ENCODE measurements at places on chromosomes 4 and X.

DNA sequence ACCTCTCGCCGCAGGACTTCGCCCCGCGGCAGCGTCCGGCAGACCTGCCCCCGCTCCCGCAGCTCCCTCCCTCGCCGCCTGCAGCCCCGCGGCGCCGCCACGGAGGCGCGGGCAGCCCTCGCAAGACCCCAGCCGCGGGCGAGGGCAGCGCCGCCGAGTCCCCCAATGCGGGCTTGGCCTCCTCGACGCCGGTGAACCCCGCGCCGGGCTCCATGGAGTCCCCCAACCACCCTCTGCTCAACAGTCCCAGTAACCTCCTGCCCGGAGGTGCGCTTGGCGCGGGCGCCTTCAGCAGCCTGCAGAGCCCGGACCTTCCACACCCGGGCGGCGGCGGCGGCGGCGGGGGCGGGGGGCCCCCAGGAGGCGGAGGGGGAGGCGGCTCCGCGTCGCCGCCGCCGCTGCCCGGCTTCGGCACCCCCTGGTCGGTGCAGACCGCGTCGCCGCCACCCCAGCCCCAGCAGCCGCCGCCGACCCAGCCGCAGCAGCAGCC is 1.2 kb downstream of the CPEB2 start:
- peak; percentile 65 for DNase-seq

DNA sequence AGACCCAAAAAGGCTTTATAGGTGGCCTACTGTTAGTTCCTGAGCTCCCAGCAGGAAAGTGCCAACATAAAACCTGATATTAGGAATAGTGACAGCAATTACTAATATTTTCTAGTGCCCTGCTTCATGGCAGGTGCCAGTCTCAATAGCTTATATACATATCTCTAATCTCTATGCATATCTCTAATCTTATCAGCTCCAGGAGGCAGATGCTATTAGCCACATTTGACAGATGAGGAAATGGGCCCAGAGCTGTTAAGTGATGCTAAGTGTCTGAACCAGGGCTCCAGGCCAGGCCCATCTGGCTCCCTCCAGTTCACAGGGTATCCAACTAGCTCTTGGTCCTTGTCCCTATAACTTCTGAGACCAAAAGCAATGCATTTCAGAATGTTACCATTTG is 142.5 kb downstream of the CHIC2 start:
- no peak for DNase-seq

DNA sequence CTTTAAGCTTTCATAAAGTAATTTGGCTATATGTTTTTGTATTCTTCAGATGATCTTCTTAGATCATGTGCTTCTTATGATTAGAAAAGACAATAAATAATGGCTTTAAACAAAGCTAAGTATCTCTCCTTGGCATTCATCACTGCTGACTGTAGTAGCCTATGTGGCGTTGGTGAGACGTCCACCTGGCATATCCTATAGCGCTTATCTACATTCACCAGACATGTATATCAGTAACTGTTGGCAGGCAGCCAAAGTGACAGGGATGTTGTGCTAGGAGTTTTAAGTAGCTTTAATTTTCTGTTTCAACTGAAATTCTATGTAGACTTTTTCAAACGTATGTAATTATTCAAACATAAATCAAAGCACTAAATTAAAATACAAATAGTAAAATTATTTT is 276.4 kb downstream of the IL15 start:
- no peak for DNase-seq

- no peak for DNase-seq
Measured at GRCh38 chr4:156401371-156401770, 447.7 kb upstream of the CTSO start.

DNA sequence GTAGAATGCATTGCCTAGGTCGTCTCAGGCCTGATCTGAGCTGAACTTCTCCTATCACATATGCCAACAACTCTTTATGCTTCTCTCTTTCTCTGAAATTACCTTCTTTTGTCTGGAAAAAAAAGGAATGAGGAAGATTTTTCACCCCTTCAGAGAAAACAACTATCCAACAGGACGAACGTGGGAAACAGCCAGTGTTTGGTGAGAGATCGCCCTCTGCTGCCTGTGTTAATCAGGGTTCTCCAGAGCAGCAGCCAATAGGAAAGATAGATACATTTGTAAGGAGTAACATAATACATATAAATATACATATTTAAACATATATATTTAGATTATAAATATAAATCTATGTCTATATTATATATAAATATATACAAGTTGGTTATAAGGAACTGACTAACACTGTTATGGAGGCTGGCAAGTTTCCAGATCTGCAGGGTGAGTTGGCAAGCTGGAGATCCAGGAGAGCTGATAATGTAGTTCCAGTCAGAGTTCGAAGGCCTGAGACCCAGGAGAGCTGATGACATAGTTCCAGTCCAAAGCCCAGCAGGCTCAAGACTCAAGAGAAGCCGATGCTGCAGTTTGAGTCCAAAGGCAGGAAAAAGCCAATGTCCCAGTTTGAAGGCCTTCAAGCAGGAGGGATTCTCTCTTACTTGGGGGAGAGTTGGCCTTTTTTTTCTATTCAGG is 13.3 kb downstream of the CETN2 start:
- peak; percentile 6 for DNase-seq

- no peak for DNase-seq
Measured at GRCh38 chr4:126906466-126906865, 726.3 kb upstream of the INTU start.

DNA sequence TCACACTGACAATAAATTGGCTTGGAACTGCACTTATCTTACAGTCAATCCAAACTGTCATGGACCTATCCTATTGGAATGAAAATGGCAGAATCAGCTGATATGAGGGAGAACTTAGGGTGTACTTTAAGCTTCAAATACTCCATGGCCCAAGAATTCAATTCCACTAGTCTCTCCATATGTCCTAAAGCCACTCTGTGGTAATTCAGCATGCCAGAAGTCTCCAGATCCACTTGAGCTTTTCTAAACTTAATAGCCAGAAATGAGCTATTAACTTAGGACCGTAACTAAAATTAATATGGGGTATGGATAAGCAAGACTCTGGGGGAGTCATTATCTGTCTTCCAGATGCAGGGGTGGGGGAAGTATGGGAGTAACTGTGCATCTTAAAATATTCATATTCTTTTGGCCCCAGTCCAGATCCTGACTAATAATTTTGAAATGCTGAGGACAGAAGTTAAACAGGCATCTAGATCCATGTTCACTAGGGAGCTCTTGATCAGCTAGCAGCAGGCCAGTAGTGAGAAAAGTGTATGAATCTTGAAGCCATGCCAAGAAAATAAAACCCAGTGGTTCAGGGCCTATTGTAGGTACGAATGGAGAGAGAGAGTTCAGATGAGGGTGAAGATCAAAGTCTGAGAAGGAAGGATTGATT is 167.6 kb downstream of the DKK2 start:
- no peak for DNase-seq

DNA sequence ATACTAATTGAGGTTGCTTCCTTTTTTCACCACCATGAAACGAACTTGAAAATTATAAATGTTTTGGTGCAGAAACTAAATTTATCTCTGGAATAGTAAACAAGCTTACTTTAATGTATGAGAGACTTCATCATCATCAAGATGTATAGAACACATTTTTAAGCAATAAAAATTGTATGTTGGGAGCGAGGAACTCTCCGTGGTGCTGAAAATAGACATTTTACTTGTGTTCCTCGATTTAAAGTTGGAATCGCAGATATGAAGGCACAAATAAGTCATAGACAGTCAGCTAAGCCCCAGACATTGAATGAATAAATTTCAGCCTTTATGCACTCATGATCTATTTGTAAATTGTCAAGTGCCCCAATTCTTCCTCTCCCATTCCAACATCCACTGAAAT is 310.7 kb downstream of the STK32B start:
- no peak for DNase-seq

Data from germinal center (tissue), 1 donor.